Stimulated activated CD8-positive, alpha-beta memory T cell treated with anti-CD3 and anti-CD28 coated beads, Interleukin-7, amount 100 ng/mL, for 1 hour (primary cell): ENCODE measurements at places on chromosomes 12 and 14.

DNA sequence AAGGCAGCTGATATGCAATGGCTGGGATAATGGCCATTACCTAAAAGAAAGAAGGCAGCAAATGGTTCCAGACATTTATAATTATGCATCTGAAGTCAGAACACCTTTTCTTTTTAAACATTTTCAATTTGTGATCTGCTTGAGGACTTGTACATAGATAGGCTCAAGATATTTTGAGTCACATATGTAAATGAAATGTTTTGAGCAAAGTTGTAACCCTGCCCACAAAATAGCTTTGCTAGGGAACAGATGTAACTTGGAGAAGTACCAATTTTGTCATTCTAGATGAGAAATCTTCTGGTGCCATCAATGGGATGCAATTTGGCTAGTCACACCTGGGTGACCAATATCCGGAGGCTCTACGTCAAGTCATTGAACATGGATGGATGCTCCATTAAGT is 123.1 kb downstream of the FLRT2 start:
- DNase-seq = no peak

DNA sequence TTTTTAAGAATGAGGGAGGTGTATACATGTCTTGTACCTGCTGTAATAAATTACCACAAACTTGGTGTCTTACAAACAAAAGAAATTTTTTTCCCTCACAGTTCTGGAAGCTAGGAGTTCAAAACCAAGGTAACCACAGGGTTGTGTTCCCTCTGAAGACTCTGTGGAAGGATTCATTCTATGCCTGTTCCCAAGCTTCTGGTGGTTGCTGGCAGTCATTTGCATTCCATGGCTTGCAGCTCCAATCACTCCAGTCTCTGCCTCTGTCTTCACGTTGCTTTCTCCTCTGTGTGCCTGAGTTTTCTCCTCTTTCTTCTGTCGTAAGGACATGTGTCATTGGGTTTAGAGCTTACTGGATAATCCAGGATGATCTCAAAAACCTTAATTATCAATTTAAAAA is 15.4 kb upstream of the ZNF641 start:
- no peak for DNase-seq

DNA sequence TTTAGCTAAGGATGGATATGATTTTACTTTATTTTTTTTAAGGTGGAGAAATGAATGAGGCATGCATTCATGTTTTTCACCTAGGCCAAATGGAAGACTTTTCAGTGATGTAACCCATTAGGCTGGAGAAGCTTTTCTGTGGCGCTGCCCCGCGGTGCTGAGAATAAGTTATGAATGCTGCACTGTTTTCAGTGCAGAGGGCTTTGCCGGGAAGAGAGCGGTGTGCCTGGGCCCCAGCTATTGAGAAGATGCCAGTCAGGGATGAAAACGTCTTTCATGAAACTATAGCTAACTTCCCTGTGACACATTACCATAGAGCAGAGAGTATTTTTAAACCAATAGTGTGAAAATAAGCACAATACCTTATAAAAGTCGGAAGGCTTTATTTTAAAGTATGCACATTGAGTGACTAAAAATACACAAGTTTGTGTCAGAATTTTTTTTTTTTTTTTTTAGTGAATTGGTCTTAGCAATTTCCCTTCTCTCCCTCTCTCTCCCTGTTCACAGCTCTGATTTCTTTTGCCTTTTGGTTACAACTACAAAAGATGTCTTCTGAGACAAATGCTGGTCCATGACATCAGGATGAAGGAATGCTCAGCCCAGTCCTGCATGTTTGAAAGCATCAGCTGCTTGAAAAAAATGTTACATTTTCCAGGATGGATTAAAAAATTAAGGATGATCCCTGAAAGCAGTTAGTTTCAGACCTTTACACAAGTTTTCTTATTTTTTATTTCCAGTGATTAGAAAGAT is 48.3 kb downstream of the NPAS3 start:
- DNase-seq = no peak

DNA sequence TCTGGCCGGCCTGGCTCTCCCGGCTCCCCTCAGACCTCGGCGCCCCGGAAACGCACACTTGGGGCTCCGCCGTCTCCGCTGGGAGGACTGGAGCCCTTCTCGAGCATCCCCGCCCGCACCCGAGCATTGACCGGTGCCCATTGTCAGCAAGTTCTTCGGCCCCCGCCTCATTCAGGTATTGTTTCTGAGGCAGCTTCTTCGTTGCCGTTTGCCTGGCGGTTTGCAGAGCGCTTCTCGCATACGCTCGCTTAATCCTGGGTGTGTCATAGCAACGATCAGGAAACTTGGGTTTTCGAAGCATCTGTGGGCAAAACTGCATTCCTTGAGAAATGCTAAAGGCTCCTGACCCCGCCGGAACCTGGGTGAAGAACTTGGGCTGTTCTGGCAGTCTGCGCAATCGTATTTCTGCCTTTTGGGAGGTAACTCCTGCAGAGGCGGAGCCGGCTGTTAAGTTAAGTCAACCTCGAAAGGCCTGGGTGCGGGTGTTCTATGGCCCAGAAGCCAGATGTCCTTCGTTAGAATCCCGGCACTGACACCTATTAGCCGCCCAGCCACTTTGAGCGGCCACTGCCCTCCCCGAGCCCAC is 518 bp downstream of the GSKIP start:
- DNase-seq = peak; percentile 16
